ENCODE measurements at places on chromosomes 1 and 21. TPM values are rescaled to one million over a fixed set of nuclear protein-coding genes. Genes with fewer than 3 reads are reported as not detected.

DYNLT5 gene
- total RNA-seq = not detected

BRDT gene
- total RNA-seq = not detected

DNA sequence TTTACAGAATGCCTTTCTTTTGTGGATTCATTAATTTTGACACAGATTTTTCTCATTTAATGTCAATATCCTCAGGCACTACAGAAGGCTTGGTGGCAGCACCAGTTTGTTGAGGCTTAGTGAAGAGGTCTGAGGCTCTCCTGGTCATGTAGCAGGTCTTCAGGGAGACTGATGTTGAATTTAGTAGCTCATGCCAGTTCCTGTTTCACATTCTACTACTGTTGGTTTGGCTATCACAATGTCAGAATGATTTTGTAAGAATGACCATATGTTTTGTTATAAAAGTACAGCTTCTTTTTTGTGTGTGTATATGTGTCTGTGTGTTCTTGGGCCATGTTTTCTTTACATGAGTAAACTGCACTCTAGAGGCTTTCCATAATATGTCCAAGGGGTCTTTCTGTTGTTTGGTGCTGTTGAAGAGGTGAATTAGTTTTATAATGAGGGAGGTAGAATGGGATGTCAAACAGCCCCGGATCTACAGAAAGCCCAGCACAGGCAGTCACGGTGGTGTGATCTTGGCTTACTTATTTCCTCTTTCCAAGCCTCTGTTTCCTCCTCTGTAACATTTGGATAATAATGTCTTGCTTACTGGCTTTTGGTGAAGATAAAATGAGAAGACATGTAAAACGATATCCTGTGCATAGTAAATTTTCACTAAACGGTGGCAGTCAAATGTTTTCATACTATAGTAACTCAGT lies 32.0 kb downstream of the C1orf21 start:
- DNase-seq = no peak

DNA sequence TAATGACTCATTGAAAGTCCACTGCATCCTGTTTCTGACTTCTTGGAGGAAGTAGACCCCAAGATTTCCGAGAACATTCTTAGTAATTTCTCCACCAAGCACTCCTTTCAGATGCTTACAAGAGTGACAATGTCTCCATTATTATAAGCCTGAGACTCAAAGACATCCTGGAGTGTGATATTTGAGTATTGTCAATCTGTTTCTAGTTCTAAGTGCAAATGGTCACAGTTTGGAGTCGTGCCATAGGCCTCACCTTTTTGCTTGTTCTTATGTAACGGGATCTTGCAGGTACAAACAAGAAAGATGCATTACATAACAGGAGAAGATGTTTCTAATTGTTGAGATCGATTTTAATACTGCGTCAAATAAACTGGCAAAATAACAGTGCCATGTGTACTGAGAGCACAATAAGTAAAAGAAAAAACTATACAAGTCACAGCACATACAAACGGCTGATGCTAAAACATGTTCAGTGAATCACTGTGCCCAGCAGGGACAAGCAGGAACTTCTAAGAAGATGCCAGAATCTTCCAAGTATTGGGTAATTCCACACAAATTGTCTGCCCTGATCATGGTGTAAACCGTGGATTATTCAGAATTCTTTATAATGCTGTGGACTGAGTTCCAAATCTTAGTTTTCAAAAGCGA lies 54.1 kb downstream of the CD2 start:
- no peak for DNase-seq

DNA sequence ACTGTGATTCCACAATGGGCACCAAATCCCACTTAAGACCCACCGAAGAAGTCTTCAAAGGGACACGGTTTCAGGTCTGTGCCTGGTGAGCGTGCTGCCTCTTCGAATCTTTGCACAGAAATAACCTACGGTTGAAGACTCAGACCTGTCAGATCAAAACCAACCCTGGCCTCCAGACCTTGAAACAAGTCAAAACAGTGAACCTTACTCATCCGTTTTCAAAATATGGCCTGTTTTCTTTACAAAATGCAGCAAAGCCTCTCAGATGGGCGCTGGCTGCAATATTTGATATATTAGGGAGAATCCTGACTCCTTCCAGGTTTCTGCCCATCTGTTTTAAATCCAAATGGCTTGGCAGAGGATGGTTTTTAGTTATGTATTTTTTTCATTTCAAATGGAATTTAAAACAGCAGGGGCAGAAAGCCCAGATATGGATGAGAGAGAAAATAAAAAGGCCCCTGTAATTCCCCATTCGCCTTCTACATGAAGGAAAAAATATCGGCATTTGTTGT lies 14.0 kb downstream of the JUN start:
- no peak for DNase-seq

GRCh38 chr1:1080951-1081310 lies 6.8 kb upstream of the RNF223 start:
- DNase-seq = no peak

Measured in H4 (cell line).